ENCODE measurements at places on chromosomes 13 and 19.

- DNase-seq: peak; percentile 45
These were observed 21.4 kb upstream of the PSG9 start for GRCh38 chr19:43290568-43291359.

DNA sequence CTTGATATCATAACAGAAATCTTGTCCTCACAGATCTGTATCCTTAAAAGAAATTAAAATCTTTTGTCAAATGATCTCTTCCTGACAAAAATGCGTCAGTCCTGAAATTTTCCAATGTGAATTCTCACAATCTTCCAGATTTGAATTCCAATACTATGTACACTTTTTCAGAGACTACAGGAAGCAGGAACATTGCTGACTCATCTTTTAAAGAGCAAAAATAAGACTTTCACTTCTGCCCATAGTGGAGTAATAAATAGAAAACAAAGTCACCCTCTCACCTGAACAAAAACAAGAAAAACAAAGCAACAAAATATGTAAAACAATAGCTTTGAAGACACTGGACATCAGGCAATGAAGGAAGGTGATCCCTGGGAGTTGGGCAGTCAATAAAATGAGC, 167.0 kb upstream of the IPO5 start:
- no peak for DNase-seq

DNA sequence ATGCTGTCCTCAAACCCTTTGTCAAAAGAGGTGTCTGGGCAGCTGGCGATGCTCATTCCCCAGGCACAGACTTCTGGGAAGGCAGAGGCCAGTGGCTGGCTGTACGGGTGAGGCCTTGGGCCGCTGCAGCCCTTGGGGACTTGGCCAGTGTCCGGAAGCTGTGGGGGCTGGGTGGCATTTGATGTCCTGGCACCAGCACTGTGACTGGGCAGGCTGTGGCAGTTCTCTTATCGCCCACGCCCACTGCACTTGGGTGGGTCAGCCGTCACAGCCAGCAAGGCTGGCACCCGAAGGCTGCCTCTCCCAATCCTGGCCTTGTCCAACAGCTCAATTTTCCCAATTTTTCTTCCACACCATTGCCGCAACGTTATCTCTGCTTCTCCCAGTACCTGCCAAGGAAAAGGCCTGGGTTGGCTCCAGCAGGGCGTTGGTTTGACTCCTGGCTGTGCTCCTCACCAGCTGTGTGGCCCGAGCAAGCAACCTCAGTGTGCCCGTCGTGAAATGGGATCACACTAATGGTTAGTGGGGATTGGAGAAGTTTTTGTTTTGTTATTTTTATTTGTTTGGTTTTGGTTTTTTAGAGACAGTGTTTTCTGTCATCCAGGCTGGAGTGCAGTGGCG, 12.7 kb upstream of the SLC44A2 start:
- no peak for DNase-seq

GRCh38 chr13:110624766-110625756, 9.7 kb downstream of the NAXD start:
- DNase-seq: no peak

DNA sequence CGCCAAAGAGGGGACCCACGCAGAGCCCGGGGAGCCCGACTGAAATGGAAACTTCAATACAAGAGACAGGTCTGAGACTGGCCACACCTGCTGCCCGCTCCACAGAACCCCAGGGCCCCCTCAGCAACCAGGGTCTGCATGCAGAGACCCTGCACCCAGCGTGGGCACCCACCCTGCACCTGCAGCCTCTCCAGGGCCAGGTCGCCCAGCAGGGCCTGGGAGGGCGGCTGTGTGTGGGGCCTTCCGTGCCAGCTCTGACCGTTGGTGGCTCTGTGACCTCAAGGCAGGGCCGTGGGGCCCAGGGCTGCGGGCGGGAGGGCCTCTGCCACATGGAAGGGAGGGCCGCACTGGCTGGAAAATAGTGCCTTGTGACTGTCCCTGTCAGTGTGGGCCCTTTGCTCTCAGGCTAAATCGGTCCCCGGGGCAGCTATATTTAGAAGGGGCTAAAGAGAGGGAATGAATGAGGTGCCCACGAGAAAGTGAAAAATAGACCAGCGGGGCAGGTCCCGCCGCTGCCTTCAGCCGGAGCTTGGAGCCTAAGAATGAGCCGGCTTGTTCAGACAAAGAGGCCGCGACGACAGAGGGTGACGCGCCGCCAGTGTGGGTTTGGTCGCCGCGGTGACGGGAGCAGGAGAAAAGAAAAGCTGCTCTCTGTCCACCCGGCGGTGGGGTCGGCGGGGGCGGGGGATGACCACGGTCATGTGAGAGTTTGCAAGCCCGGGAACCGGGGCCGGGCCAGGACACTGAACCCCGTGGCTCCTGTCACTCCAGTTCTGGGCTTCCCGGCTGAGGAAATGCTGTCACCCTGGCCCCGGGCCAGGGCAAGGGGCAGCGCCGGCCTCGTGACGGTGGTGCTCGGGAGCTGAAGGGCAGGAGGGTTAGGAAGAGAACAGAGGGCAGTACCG, 70.5 kb downstream of the GADD45B start:
- no peak for DNase-seq

DNA sequence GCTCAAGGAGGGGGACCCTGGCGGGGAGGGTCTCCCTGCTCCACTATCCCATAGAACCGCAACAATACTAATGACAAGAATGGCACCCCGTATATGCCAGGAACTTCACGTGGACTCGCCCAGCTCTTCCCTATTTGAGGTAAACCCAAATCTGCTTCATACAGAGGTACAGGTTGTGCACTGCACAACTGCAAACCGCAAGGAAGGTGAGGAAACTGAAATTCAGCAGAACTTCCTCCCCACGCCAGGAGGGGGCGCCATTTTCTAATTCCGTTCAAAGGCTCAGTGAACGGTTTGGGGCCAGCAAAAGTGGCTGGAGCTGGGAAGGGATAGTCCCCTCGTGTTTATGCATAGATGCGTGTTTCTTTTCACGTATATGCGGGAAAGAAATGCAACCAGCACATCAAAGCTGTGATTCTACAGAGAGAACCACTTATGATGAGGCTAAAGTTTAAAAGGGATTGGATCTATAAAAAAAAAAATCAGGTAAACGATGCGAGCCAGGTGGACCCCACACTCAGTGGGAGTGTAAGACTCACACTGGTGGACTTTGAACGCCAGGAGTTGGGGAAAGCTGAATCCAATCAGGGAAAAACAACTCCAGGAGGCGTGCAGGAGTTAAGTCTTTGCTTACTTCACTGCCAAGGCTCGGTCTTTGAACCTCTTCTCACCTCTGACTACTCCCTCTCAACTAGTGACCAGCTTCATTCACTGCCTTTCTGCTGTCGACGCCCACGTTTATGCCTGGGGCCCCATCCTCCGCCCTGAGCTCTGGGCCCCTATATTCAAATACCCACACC, 20.3 kb downstream of the C19orf81 start:
- peak; percentile 63 for DNase-seq

GRCh38 chr13:102354011-102354410, 47.8 kb downstream of the FGF14 start:
- DNase-seq: no peak
